ENCODE measurements at places on chromosomes 3 and 15.

DNA sequence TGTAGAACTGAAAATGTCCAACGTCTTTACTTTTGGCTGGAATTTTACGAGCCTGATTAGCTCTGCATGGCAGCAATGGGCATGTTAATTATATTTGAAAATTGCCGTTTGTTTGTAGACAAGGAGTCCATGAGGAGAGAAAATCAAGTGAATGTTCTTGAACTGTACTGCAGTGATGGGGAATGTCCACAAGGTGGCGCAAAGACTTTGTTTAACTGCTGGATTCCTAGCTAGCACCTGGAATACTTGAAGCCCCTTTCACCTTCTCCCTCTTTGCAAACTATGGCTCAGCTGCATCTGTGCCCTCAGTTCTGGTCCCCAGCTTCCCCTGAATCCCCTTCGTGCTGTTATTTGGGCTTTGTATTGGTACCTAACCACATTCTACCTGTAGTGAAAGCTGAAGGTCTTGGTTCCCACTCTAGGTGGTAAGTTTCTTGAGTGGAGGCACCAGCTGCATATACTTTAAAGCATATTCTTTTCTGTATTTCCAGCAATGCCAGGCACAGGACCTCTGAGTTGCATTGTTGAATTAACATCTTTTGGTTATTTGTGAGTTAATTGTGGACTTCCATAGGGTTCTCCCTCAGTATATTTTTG lies 25.3 kb downstream of the EXOG start:
- peak; percentile 58 for DNase-seq

GRCh38 chr3:35777065-35777464 lies 137.7 kb downstream of the ARPP21 start:
- no peak for DNase-seq

- DNase-seq = no peak
Observed at GRCh38 chr15:23801881-23802280, 114.8 kb upstream of the NDN start.

- DNase-seq = no peak
Observed at GRCh38 chr3:65443739-65444446, 594.8 kb downstream of the MAGI1 start.

- DNase-seq = no peak
Observed at GRCh38 chr3:31433679-31433992, 99.1 kb upstream of the STT3B start.

DNA sequence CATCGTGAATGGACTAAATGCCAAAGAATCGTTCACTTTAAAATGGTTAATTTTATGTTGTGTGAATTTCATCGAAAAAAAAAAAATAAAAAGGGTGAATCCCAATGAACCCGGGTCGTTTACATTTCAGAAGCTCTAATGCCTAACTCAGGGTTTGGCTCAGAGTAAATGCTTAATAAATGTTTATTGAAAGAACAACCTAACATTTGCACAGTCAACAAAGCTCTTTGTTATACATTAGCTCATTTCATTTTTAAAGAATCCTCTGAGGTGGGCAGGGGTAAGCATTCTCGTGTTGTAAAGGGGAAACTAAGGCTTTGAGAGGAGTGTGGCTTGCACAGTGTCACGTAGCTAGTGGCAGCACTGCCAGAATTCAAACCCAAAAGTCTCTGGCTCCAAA lies 109.5 kb downstream of the RPLP1 start:
- no peak for DNase-seq

- peak; percentile 65 for DNase-seq
Observed at GRCh38 chr15:40746916-40747418, 8.1 kb downstream of the RMDN3 start.

- DNase-seq = peak; percentile 37
Observed at GRCh38 chr15:51403072-51403878, 61.8 kb downstream of the GLDN start.

- DNase-seq = peak; percentile 34
Observed at GRCh38 chr3:159941038-159942000, 47.3 kb upstream of the IL12A start.

DNA sequence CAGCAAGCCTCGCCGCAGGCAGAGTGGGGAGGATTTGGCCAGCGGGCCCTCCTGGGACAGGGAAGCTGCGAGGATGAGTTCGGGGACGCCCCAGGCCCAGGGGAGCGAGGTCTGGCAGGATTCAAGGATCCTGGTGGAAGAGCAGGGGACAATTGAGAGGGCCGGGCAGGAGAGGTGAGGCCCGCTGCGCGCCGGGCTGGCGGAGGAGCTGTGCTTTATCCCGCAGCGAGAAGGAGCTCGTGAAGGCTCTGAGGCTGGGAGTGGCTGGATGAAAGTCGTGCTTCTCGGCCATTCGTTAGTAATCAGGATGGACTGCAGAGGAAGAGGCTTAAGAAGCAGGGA lies 3.6 kb downstream of the SLC51A start:
- no peak for DNase-seq

- no peak for DNase-seq
Observed at GRCh38 chr3:59438492-59438891, 388.7 kb upstream of the CFAP20DC start.

DNA sequence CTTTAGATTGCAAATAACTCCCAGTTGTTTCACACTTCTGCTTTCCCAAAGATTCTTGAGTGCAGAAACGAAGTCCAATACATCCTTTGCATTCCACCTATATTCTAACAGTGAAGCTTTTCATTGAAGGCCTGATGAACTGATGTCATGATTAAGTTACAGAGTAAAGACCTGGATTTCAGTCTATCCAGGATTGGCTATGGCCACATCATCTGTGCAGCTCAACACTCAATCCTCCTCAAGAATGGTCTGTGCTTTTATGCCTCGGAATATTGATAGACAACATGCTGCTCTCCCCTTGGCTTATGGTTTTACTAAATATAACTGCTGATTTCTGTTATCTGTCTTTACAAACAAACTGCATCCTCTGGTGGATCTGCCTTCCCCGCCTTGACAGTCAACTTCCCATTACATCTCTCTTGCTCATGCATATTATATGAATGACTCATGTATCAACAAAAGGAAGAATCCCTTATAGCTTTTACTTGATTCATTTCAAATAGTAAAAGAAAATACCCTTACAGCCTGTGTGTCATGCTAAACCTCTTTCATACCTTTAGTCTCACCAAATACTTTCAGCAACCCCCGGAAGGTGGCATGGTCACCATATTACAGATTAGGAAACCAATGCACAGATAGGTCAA lies 59.5 kb downstream of the SCN11A start:
- DNase-seq = peak; percentile 84

DNA sequence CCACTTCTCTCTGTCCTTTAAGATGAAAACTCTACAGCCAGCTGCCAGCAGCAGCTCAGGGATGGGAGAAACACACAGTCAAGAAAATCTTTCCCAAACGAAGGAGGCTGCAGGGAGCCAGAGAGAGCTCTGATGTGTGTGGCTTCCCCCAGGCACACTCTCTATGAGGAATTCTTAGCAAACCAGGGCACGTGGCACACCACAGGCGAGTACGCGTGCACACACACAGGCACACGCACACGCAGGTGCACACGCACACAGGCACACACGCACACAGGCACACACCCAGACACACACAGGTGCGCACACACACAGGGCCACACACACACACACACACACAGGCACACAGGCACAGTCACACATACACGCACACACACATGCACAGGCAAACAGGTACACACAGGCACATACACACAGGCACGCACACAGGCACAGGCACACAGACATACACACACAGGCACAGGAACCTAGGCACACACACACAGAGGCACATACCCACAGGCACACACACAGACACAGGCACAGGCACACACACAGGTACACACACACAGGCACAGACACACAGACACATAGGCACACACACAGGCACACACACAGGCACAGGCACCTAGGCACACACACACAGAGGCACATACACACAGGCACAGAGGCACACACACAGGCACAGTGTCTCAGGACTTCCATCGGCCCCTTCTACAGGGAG lies 91.5 kb upstream of the ATP2B2 start:
- no peak for DNase-seq

DNA sequence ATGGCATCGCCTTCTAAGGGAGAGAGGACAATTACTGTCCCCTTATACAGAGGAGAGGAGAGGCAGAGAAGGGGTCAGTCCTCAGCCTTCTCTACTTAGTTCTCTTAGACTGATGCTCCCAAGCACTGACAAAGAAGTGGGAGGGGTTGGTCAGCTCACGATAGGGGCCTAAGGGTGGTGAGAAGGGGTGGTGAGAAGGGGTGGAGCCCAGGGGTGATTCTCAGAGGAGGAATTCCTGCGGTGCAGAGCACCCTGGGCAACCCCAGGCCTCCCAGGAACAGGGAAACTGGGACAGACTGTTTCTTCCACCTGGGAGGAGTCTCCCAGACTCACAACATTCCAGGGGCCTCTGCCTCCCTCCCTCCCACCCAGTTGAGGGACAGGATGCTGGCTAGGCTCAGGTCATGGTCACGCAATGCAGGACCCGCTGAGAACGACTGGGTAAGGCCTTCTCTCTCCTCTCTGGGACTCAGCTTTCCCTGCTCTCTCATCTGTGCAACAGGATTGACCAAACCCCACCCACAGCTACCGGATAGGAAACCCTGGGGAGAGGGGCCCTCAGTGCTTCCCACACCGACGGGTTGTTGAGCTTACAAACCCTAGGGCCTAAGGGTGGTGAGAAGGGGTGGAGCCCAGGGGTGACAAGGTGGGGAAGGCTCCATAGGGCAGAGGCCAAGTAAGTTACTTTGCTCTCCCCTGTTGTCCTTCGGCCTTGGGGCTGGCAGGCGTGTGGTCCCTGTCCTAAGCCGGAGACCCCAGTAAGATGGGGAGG lies 1.5 kb downstream of the TPRA1 start:
- DNase-seq = peak; percentile 68

DNA sequence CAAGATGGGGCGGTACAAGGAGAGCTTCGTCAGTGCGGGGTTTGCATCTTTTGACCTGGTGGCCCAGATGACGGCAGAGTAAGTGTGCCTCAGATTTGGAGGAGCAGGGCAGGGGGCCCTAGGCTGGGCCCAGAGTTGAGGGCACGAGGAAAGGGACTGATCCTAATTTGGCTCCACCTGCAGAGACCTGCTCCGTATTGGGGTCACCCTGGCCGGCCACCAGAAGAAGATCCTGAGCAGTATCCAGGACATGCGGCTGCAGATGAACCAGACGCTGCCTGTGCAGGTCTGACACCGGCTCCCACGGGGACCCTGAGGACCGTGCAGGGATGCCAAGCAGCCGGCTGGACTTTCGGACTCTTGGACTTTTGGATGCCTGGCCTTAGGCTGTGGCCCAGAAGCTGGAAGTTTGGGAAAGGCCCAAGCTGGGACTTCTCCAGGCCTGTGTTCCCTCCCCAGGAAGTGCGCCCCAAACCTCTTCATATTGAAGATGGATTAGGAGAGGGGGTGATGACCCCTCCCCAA lies 19.8 kb downstream of the EPHB3 start:
- DNase-seq = no peak

- no peak for DNase-seq
Observed at GRCh38 chr3:169008776-169009358, 654.6 kb downstream of the MECOM start.

GRCh38 chr3:172449466-172450149 lies 1.4 kb upstream of the GHSR start:
- DNase-seq = peak; percentile 27

- no peak for DNase-seq
Observed at GRCh38 chr15:62021991-62022600, 38.2 kb downstream of the VPS13C start.

Measured in fibroblast of skin of right quadriceps (primary cell).